ENCODE measurements at places on chromosomes 3 and 15. TPM values are rescaled to one million over a fixed set of nuclear protein-coding genes. Genes with fewer than 3 reads are reported as not detected.
A peak's percentile ranks its signal among the peaks of the same experiment; 100 is the strongest.

Gene SNRPN
- total RNA-seq, result 893 TPM

Gene ROPN1
- not detected for total RNA-seq

Gene HES1
- total RNA-seq, result 23.3 TPM

Gene CTXN2
- 0.11 TPM for total RNA-seq

Gene RLBP1
- total RNA-seq, result not detected

Gene SLC26A6
- total RNA-seq, result 56.7 TPM

Gene RETNLB
- not detected for total RNA-seq

Gene SLC22A13
- total RNA-seq, result not detected

Gene ADAMTS17
- total RNA-seq, result 2.9 TPM

GRCh38 chr3:160400702-160401150 is 1.3 kb downstream of the SMC4 start:
- DNase-seq, result no peak

DNA sequence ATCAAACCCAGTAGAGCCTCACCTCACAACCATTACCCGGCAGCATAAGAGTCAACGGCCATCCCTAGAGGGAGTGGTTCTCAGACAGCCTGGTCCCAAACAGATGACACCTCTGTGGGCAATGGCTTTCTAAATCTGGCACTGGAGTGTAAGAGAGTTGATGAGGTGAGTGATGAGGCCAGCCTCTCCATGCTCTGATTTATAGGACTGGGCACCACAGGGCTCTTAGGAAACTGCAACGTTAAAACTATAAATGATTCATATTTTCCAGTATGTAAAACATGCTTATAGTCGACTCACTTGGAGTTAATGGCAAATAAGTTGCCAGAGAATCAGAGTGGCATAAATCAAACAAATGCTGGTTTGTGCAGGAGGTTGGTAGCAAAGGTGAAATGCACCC is 187.7 kb downstream of the GREM1 start:
- DNase-seq, result no peak

GRCh38 chr3:122299872-122300460 is 25.1 kb upstream of the CSTA start:
- DNase-seq, result no peak

DNA sequence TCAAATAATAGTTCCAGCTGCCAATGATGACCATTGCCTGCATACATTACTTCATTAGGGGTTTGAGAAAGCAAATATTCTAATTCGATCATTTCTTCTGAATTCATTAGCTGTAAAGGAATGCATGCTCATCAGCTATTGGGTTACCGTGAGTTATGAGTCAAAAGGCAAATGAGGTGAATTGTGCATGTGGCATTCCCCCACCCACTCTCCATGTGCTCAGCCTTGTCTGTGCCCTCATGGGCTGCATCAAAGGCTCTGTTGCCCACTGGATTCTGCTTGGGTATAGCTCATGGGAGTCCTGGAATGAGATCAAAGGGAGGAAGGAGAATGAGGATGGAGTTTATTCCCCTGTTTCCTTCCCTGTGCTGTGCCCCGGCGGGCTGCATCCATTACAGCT is 99.3 kb upstream of the CHRNA7 start:
- DNase-seq, result no peak

DNA sequence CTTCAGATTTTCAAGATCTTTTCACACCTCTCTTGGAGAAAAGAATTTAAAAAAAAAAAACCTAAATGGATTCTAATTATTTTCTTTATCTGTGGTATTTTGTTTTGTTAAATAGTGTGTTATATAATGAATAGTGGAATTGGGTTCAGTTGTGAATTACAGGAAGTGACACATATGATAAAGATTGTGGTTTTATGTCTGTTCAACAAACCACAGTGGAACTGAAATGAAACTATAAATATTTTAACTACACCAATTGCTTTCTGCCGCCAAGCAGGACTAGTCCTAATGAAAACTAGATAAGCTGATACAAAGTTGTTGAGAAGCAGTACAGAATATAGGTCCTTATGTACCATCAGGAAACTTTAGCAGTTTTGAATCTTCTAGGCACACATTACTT is 121.6 kb downstream of the UBE2E2 start:
- DNase-seq, result no peak

- DNase-seq, result no peak
Observed at GRCh38 chr15:100763835-100764750, 115.5 kb upstream of the ALDH1A3 start.

GRCh38 chr15:63610209-63610841 is 13.1 kb downstream of the FBXL22 start:
- peak; percentile 83 for DNase-seq

DNA sequence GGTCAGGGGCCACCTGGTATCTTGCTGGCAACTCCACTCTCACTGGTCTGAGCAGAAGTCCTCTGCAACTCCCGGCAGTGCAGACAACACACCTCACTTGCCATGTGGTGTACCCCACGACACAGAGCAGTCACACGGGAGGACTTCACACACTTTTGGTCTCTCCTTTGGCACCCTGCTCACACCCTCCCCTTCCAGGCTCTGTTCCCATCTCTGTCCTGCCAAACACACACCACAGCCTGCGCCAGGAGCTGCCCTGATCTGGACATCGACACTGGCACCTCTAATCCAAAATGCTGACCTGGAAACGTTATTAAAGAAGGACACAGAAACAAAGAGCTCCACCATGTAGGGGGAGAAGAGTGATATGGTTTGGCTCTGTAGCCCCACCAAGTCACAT is 57.2 kb downstream of the SLC41A3 start:
- no peak for DNase-seq

- DNase-seq, result no peak
Observed at GRCh38 chr3:177827511-177828207, 630.4 kb upstream of the TBL1XR1 start.

DNA sequence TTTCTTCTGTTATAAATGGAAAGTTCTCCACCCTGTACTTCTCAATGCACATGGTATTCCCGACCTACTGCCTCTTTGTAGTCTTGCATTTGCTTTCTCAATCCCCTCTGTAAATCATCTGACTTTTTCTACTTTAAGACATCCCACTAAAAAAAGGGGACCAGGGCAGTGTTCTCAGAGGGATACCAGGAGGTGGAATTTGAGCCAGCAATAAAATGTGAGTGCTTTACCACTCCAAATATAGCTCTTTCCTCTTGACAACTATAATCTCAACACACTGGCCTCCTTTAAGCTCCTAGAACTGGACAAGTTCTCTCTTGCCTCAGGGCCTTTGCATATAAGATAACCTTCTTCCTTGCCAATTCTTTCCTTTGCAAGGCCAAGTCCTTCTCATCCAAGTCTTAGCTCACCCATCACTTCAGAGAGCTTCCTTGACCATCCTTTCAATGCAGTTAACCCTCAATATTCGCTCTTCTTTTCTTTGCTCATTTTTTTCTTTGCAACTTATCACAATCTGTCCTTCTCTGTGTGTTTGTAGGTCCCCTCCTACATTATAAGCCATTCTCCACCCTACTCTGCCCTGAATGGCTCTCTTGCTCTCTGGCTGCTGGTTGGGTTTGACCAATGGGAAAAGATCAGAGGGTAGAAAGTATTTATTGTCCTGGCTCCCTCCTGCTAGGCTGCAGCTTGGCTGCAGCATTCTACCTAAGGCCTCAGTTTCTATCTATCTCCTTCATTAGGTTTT is 93.4 kb downstream of the PRICKLE2 start:
- no peak for DNase-seq

DNA sequence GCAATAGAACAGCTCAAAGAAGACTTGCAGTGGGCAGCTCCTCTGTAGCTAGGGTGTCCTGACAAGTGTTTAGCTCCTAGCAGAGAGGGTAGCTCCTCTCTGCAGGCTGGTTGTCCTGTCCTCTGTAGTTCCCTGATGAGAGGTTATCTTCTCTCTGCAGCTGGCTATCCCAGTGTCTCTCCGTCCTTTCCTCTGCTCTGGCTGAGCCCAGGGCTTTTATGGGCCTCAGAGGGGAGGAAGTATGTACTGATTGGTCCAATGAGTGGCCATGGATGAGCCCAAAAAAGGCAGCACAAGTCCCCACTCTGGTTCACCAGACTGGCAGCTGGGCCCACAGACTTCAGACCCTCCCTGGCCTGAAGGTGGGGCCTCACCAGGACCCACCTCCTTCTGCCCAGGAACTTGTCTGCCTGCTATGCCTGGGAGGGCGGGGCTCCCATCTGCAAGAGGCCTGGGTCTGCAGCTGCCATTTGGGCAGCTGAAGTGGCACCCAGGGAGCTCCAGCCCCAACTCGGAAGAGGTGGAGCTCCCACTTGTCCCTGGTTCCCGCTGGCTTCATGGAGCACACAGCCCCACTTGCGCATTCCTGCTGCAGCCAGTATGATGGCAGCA is 27.2 kb upstream of the MEX3B start:
- DNase-seq, result peak; percentile 80

GRCh38 chr3:19029837-19030521 is 118.3 kb upstream of the KCNH8 start:
- DNase-seq, result peak; percentile 27

DNA sequence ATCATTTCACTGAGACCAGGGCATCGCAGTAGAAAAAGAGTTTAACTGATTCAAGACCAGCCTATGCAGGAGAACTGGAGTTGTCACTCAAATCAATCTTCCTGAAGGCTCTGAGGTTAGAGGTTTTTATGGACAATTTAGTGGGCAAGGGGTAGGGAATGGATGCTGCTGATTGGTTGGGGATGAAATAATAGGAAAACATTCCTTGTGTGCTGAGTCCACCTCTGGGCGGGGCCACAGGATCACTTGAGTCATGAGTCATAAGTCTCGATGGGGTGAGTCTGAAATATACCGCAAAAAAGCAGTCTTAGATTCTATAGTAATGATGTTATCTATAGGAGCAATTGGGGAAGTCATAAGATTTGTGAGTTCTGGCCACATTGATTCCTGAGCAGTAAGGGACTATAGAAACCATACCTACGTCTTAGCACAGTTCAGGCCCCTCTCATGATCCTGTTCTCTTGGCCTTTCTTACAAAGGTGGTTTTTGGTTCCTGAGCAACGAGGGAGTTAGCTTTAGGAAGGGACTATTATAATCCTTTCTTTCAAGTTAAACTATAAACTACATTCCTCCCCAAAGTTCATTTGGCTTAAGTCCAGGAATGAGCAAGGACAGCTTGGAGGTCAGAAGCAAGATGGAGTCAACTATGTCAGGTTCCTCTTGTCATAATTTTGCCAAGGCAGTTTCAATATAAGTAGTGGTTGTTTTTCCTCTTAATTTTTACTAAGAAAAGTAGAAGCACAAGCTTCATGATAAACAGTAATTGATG is 2.7 kb upstream of the OPA1 start:
- no peak for DNase-seq

GRCh38 chr3:169026543-169027182 is 636.8 kb downstream of the MECOM start:
- DNase-seq, result no peak

DNA sequence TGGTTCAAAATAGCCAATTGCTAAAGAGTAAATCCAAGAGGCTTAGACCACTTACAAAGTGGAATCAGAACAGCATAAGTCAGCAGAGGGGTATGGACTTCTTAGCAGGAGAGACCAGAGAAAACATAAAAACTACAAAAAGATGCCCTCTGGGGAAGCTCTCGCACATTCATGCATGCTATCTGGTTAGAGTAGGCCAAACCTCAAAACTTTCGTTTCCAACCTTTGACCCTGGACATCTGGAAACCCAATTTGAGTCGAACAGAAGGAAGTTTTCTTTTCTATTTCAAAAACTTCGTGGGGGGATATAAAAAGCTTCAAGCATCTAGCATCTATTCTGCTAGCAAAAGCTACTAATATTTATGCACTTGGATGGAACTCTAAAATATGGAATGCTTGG is 523.9 kb upstream of the AGTR1 start:
- no peak for DNase-seq
